ENCODE measurements at places on chromosomes 7 and 10.

DNA sequence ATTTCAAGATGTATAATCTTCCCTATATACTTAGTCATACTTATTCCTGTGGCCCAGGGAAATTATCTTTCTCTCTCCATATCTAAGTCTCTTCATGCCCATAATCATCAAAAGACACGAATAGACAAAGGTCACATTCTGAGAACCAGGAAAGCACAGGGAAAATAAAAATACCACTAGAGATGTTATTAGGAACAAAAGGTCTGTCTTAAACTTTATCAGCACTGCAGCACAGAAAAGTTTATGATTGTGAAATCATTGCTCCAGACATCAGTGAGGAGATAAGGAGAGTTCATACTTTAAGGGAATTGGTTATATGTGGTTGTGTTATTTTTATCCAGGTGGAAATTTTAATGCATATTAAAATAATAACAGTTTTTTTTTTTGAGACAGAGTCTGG, 974.6 kb upstream of the CELF2 start:
- no peak for DNase-seq

GRCh38 chr10:122126763-122127659, 138.0 kb downstream of the TACC2 start:
- no peak for DNase-seq

- no peak for DNase-seq
Measured at GRCh38 chr7:54338319-54338718, 203.9 kb upstream of the VSTM2A start.

DNA sequence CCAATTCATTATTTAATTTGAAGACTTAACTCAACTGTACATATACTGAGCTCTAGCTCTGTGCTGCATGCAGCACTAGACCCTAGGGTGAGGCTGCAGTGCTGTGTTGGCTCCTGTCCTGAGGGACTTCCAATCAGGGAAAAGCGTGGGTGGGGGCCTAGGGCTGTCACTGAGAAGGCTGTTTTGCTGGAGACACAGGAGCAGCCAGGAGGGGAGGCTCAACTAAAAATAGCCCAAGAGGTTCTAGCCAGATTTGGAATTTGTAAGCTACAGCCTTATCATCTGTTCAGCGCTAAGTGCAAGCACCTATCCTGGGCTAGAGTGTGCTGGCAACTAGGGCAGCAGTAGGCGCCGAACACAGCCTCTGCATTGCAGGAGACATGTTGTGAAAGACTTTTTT, 121.1 kb downstream of the VWC2 start:
- DNase-seq: no peak

- no peak for DNase-seq
Measured at GRCh38 chr7:90169891-90170290, 15.6 kb downstream of the STEAP1 start.

DNA sequence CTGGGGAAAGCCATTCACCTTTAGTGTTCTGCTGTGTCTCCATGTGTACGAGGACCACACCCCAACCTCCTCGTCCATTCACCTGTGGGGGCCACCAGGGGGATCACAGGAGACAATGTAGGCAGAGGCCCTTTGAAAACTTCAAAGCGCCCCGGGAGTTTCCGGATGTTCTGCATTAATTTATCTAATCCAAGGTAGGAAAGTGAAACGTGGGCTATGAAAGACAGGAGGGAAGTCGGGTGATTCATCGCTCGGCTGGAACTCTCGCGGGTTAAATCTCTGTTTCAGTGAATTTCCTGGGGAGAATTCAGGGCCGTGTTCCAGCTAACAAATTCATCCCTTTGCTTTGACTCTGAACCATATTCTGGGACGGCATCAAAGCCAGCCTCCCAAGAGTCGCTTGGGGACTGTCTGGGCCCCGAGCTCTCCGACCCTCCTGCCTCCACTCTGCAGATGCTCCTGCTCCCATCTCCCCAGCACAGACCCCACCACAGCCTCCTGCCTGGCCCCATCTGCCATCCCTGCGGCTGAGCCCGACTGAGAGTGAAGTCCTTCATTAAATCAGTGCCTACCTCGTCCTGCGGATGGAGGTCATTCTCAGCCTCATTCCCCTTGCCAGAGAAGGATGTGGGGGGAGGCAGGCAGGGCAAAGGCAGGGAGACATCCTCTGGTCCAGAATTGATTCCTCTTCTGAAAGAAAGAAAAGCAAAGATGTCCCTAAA, 114.1 kb upstream of the CARD11 start:
- DNase-seq: no peak

- no peak for DNase-seq
Measured at GRCh38 chr7:108418946-108419345, 37.3 kb downstream of the NRCAM start.

- no peak for DNase-seq
Measured at GRCh38 chr7:40945788-40946187, 757.1 kb downstream of the INHBA start.

DNA sequence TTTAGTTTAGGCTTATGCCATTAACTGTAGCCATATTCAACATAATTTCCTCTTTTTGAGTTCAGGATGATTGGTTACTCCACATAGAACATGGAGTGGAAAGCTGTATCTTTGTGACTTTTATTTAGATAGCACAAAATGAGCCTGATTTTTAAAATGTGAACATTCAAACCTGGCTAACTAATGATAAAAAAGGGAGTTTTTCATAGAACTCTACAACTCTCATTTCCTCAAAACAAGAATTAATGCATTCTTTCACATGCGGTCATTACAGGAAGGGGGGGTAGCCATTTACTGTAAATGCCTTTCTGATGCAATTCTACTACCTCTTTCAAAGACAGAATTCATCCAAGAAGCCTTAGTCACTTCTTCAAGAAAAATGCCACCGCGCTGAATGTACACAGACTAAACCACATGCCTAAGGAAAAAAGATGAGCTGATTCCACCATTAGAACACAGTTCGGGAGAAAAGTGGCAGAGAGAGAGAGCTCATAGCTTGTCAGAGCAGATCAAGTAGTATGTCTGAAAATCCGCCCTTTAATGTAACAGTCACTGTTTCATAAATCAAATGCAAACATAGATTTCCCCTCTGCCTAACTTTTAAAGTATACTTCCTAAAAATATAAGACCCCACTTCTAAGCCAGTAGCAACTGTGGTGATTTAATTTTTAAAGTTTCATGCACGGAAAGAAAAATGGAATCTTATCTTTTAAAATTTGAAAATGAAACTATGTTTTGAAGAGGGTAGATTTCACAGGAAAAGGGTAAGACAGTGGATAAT, 226.4 kb upstream of the KLF14 start:
- no peak for DNase-seq

DNA sequence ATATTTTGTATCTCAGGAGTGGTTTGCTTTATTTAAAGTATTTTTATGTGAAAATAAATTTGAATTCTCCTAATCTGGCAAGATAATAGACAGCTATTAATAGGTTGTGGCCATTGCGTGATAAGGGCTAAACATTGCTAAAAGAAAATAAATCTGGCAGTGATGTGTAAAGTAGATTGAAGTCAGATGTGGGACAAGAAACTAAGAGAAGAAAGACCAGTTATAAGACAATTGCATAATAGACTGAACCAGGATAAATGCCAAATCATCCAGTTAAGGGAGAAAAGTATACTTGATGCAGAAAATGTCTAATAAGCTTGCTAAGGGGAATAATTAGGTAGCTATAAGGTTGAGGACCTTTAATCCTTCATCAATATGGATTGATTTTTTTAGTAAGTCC, 197.5 kb upstream of the CSTF2T start:
- no peak for DNase-seq

GRCh38 chr10:58502956-58503355, 9.7 kb upstream of the BICC1 start:
- DNase-seq: no peak

Measured in stimulated activated CD8-positive, alpha-beta memory T cell treated with anti-CD3 and anti-CD28 coated beads, Interleukin-7, amount 100 ng/mL, for 1 hour (primary cell).